ENCODE measurements at places on chromosomes 16 and 17.
A peak's percentile ranks its signal among the peaks of the same experiment; 100 is the strongest.

DNA sequence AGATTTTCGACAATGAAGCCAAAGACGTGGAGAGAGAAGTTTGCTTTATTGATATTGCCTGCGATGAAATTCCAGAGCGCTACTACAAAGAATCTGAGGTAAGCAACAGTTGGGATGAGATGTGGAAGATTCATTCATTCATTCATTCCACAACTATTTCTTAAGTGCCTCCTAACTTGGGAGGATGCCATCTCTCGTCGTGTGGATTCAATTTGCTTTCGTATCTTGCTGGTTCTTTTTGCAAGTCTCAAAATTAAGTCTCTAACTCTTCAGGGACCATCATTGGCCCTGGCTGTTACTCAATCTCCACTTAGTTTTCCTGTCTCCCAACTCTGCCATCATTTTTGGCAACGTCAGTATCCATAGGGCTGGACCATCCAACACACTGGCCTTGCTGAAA is 85.6 kb upstream of the NOL11 start:
- DNase-seq: no peak

- DNase-seq: no peak
These were observed 11.4 kb upstream of the MAP2K3 start for GRCh38 chr17:21272881-21273792.

DNA sequence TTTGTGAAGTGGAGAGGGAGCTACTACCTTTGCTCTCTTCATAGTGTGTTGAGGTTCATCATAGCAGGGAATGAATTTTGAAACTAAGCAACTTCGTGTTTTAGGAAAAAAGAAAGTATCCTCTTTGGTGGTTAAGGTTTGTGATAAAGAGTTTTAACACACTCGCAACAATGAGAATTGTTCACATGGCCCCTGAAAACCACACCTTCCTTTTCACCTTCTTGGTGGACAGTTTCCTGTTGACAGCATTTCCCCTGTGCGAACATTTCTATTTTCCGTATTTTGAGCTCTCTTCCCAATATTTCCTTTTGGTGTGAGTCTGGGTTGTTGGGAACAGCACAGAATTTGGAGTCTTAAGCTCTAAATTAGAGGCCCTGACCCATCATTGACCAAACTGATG is 3.8 kb downstream of the OR4D2 start:
- no peak for DNase-seq

GRCh38 chr16:12025472-12025871 is 48.9 kb downstream of the SNX29 start:
- no peak for DNase-seq

DNA sequence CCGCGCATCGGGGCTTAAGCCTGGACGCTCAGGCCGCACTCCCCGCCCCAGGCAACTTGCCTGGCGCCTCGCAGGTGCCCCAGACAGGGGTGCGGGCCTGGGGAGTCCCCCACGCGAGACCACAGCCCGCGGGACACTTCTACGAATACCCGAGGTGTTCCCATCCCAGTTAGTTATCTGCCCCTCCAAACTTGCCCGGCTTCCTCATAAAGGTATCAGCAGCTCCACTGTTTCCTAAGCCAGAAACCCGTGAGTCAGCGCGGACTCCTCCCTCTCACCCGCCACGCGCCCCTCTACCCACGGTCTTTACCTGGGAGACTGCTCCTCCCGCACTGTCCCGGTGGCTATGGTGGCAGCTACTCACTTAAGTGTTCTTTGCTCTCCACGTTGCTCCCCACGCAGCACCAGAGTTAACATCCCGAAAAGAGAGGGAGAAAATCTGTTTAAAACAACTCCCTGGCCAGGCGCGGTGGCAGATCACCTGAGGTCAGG is 1.0 kb upstream of the CREBBP start:
- DNase-seq: no peak

- DNase-seq: no peak
These were observed 20.6 kb upstream of the PIK3R6 start for GRCh38 chr17:8887834-8888703.

GRCh38 chr16:62548095-62548494 is 511.9 kb upstream of the CDH8 start:
- no peak for DNase-seq

GRCh38 chr17:1521086-1521640 is 4.8 kb upstream of the INPP5K start:
- DNase-seq: no peak

DNA sequence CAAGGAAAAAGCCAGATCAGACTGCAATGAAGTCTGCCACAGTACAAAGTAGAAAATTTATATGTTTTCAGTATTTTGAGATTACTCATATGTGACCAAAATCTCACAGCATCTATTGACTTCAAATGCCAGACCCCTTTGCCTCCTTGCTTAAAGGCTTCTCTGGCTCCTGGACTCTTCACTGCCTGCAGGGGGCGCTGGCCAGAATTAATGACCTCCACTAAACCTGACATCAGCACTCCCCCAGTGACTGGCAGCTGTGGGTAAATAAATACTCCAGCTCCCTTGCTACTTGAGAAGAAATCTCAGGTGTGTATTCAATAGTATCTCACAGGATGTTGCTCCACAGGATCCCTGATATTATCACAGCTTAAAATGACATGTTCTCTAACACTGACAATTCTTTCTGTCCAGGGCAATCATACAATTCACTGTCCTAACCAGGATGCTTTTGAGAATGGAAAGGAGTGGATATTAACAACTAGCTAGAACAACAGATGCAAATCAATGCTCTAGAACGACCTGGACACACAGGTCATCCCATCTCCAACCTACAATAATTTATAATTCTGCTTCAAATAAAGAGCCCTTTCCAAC is 4.0 kb downstream of the BECN1 start:
- peak; percentile 71 for DNase-seq

DNA sequence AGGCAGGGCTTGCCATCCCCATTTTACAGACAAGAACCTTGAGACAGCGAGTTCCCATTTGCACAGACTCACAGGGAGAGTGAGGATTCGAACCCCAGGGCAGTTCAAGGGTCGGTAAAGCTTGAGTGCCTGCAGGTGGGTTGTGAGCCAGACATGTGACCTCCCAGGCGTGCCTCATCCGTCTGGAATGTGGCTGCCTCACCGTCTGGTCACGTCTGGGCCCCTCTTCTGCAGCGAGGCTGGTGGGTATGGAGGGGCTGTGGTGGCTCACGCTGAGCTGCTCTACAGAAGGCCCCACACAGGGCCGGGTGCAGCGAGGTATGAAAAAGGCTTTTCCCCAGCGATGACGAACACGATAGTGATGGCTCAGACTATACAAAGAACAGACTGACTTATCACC is 35.8 kb upstream of the LHX1 start:
- no peak for DNase-seq

GRCh38 chr17:19274893-19275292 is 37.7 kb downstream of the EPN2 start:
- no peak for DNase-seq

GRCh38 chr16:72854267-72854959 is 193.5 kb downstream of the ZFHX3 start:
- DNase-seq: no peak

- DNase-seq: no peak
These were observed 3.9 kb downstream of the LPO start for GRCh38 chr17:58242171-58242784.

DNA sequence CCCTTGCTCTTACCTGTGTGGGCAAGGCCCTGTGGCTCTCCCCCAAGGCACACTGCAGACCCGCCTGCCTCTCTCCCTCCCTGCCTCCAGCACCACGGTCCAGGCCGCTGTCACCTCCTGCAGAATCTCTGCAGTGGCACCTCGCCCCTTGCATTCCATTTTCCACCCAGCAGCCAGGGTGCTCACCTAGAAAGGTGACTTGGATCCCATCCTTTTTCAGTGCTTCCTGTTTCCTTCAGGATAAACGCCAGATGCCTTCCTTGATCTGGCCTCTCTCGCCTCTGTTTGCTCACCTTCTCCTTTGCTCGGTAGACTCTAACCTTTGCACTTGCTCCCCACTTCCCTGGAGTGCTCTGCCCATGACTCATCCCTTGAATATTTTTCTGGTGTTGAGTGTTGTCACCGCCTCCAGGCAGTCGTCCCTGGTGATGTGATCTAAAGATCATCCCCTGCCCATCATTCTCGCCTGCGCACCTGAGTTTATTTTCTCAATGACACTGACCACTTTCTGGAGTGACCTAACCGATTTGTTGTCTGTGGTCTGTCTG is 79.2 kb upstream of the LGALS9 start:
- DNase-seq: no peak

DNA sequence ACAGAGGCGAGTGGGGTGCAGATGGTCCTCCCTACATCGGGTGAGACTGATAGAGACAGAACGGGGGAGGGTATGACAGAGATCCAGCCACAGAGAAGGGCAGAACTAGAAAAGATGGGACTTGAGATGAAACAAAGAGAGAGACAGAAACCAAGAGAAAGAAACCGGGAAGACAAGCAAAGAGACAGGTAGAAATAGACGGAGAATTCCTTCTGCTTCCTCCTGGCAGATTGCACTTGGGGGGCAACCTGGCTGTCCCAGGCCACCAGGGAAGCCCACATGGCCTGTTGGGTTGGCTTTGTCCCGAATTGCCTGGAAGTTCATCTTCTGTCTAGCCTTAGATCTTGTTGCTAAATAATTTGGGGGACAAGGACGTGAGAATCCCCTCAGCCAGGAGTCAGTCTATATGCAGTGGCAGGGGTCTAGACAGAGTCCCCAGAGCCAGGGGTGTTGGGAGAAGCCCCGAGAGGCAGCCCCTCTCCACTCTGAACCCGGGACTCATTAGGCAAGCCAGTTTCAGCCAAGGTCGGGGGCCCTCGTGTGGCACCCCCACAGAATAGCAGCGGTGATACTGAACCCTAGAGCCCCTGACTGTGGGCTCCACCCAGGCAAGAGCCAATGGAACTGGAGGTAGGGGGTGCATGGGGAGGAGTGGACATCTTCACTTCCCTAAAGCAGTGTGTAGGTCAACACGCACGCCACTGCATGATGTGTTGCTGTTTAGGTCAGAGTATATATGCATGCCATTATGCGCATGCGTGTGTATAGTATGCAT is 627 bp upstream of the TSPOAP1 start:
- DNase-seq: peak; percentile 89

DNA sequence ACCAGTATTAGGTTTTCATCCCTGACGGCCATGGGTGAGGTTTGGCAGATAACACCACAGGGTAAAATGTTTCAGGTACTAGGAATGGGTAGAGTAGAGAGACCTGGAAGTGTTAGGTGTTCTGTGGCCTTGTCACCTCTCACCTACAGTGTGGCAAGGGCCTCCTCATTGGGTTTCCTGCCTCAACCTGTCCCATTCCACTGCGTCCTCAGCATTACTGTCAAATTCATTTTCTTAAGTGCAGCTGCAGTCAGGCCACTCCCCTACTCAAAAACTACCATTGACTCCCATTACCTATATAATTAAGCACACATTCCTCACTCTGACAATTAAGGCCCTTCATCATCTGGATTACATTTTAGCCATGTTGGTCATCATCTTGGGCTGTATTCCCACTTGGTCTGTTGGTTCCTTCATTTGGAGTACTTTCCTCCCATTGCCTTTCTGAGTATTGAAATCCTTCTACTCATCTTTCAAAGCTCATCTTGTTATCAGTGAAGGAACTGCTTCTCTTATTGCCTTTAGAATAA is 64.5 kb downstream of the NUP88 start:
- no peak for DNase-seq

GRCh38 chr17:60165223-60165622 is 15.4 kb downstream of the CA4 start:
- DNase-seq: no peak

- no peak for DNase-seq
These were observed 54.3 kb upstream of the CNTNAP4 start for GRCh38 chr16:76222853-76223252.

DNA sequence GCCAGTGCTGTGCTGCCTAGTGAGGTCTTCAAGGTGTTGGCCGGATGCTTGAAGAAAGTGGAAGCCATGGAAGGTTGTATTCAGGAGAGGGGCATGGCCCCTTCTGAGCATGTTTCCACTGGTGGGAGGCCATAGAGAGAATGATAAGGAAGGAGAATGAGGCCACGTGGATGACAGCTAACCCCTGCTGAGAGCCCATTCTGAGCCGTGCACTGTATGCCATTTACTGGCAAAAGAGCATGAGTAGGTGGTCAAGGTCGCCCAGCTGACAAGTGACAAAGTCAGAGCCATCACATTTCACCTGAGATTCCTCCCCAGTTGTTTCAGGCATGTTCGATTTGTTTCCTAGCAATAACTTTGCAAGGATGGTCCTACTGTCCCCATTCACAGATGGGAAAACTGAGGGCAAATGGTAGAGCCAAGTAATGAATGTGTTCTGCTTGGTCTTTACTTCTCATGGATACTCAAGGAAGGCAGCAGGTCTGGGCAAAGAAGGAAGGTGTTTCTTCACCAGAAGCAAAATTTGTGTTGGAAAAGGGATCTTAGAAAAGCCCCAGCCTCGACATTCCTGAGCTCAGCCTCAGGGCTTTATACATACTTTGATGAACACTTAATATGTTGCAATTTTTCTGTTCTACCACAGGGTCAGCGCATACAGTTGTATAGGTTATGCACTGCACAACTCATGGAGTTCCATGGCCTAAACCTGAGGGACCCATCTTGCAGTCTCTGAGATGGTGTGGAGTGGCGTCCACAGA is 10.5 kb upstream of the NKD1 start:
- DNase-seq: no peak

- DNase-seq: no peak
These were observed 69.3 kb downstream of the CRISPLD2 start for GRCh38 chr16:84889066-84889465.

DNA sequence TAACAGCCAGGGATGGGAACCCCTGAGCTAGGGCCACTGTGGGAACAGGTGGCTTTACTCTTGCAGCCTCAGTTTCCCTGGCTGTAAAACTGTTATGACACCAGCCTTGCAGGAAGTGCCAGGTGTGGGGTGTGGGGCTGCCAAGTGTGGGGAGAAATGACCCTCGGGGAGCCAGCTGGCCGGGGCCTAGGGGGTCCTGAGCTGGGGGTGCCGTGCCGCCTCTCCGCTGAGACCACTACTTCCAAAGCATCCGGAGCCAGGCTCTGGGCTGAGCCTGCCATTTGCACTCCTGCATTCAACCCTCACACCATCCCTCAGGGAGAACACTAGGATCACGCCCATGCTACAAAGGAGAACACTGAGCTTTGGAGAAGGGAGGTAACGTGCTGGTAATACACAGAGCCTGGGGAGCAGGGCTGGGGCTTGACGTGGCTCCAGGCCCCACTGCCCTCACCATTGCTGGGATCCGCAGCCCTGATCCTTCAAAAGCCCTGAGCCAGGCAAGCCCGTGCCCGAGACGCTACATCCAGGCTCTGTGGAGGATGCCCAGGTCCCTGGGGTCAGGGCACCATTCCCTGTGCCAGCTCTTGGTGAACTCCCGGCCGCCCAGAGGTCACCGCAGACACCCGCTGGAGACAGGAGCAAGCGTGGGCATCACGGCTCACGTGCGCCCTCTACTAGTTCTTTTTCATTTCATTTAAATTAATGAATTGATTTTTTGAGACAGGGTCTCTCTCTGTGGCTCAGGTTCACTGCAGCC is 28.8 kb upstream of the GINS2 start:
- DNase-seq: peak; percentile 59

DNA sequence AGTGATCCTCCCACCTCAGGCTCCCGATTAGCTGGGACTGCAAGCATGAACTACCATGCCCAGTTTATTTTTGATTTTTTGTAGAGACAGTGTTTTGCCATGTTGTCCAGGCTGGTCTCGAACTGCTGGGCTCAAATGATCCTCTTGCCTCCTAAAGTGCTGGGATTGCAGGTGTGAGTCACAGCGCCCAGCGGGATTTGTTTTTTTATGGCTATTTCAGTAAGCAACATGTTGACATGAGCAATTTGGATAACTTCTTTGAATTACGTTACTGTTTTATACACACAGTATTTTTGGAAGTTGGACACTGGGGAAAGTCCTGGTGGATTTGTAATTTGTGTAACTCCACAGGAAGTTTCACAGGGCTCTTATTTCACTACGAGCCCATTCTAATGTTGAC is 18.5 kb upstream of the RHOT1 start:
- no peak for DNase-seq
